ENCODE measurements at places on chromosomes 5 and 9.

GRCh38 chr5:116732591-116732990 lies 158.0 kb upstream of the SEMA6A start:
- no peak for DNase-seq

DNA sequence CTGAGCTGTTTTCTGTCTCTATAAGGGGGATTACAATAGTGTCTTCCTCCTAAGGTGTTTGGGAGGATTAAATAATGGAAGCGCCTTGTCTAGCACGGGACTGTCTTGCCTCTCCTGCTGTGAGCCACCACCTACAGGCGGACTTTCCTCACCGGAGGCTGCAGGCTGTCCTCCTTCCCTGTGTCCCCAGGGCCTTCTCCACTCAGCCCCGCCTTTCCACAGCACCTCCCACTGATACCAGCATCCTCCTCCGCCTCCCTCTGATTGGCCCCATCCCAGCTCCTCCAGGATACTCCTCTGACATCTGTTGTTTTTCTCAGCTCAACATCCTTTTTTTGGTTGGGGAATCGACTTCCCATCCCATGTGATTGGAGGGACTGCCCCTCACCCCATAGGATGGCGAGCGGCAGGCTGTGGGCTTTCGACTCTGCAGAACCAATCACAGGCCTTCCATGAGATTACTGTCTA lies 851 bp upstream of the ZDHHC12 start:
- DNase-seq = peak; percentile 37

DNA sequence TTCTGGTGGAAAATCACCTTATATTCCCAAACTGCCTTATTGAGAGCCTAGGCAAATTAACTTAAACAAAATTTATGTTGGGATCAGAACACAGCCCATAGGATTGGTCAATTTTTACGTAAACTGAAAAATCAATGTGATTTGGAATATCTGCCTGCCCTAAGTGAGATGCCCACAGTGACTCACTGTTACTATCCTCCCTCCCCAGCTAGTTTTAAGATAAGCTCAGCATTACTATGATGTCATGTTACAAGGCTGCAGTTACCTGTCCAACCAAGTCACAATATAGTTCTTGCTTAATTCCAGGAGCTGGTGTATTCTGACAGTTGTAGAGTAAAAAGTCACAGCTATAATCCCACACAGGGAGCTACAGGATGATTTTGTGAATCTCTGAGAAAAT lies 23.1 kb downstream of the SKP1 start:
- DNase-seq = no peak

DNA sequence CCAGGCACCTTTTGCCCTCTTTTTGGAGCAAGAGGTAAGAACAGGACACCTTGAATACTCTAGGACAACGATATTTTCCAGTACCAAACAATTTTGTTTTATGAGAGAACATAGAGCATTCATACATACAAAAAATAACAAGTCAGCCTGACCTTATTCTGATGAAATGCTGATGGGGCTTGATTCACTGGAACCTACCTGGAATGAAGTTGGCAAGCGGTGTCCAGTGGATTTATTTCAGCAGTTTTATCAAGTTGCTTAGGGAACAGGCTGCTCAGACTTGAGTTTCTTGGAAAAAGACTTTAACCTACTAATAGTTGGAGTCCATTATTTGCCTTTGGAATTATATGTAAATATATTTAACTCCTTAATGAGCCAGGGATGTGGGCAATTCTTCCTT lies 322.0 kb downstream of the ARRDC3 start:
- no peak for DNase-seq

DNA sequence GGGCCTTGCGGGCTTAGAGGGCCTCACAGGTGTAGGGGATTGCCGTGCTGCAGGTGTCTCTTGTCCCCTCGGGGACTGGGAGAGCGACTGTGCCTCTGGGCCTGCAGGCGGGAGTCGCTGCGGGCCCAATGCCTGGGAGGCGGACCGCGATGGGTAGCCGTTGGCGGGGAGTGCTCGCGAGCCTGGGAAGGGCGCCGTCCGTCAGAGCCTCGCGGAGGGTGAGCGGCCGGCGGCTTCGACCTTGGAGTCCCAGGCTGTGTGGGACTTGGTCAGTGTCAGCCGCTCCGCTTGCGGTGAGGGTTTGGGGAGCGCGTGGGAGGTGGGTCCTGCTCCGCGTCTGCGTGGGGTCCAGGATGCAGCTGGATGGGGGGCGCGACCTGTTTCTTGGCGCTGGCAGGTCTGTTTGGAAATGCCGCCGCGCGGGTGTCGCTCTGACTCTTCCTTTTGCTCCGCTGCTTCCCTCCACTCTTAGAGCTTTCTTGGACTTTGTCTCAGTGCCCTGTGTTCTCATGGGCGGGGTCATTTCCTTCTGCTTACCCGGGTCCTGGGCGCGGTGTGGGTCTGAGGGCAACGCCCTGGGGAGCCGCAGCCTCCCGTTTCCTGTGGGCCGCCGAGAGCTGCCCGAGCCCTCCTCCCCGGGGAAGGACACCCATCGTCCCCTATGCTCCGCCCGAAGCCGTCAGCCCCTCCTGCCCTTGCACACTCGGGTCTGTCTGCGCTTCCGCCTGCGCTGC lies 88.9 kb upstream of the CACNA1B start:
- DNase-seq = no peak

- no peak for DNase-seq
Observed at GRCh38 chr5:134095887-134096589, 18.4 kb upstream of the TCF7 start.

DNA sequence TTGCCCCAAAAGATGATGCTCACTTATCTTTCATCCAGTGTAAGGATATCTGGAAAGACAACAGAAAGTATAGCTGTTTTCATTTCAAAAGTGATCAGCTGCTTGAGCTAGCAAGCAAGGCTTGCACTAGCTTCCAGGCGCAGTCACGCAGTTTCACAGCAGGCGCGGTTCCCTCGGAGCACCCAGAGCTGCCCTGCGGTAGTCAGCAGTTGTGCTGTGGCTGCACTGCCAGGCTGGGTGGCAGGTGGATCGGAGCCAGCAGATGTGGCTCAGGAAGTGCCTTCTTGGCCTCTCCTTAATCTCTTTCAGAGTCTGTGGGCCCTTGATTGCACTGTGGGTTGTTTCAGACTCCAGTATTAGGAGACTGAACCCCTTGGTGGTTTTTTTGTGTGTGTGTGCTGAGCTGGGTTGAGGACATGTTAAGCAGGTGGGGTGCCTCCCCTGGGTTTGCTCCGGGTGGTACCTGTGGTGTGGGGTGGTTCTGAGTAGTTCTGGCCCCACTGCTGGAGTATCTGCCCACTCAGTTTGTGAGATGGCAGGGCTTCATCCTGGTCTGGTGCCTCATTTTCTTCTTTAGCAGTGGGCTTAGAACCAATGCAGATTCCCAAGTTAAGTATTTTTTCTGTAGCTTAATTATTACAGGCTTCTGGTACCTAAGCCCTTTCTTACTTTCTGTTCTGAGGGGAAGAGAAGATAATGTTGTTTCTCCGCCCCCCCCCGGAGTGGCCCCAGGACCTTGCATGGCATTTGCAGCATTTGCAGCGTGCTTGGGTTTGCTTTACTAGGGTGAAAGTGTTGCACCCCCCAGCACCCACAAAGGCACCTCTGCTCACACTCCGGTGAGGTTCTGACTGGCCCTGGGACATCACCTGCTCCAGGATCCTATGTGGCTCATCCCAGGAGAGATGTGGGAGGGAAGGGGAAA lies 16.4 kb downstream of the TENT4A start:
- DNase-seq = peak; percentile 32

DNA sequence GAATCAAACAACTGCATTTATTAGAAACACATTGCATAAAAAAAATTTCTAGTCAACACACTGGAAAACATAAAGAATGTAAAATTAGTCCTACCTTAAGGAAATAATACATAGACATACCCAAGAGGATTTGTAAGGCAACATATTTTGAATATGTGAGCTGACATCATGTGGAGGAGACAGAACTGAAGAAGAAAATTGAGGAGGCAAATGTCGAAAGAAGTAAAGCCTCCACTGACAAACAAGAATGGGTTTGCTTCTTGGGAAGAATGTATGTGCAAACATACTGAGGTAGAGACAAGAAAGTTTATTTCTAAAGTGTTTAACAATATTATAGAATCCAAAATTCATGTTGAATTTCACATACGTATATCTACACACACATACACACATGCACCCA lies 363.0 kb upstream of the PDE4D start:
- no peak for DNase-seq

- no peak for DNase-seq
Observed at GRCh38 chr9:105065098-105066088, 137.4 kb upstream of the ABCA1 start.

- no peak for DNase-seq
Observed at GRCh38 chr5:67873935-67874334, 341.6 kb upstream of the PIK3R1 start.

DNA sequence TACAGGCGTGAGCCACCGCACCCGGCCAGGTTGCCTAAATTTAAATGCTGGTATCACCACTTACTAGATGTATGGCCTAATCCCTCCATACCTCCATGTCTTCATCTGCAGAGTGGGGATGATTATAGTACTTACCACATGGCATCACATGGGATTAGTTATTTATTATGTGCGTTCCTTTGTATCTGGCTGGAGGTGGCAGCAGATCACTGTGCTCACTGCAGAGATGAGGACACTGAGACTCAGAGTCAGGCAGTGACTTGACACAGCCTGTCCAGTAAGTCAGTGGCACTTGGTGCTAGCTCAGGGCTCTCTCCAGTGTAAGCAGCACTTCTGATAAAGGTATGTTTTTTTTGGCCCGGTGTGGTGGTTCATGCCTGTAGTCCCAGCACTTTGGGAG lies 38.4 kb upstream of the HAND1 start:
- no peak for DNase-seq

DNA sequence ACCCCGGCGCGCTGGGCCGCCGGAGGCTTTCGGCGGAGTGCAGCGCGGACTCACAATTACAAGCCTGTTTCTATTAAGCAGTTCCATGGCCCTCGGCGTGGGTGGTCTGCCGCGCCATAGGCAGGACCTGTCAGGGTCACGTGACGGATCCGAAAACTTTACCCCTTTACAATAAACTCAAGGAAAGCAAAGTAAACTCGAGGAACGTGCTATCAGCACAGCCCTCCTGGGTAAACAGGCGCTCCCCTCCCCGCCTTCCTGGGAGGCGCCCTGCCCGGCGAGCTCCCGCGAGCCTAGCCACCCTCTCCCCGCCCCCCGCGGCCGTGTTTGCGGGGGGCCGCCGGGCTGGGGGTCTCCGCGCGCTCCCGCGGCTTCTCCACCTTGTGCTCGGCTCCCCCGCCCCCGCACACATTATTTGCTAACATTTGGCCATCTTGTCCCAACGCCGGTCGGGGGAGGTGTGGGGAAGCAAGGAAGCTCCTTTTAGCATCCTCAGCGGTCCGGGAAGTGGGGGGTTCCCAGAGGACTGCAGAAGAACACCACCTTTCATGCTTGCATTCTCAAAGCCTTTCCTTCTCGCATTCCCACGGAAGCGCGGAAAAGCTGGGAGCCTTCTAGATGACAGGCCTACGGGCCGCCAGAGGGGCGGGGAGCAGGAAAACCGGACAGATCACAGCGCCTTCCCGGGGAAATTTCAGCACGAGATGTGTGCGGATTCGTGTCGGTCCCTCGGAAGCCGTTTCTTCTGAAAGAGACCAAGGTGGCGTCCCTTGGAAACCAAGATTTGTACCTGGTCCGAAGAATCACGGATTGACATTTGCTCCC lies at the start of gene PTCH1:
Gene PTCH1, minus strand, starts transcription at position 238 of the 825 bp plus-strand sequence.
- DNase-seq = peak; percentile 50

DNA sequence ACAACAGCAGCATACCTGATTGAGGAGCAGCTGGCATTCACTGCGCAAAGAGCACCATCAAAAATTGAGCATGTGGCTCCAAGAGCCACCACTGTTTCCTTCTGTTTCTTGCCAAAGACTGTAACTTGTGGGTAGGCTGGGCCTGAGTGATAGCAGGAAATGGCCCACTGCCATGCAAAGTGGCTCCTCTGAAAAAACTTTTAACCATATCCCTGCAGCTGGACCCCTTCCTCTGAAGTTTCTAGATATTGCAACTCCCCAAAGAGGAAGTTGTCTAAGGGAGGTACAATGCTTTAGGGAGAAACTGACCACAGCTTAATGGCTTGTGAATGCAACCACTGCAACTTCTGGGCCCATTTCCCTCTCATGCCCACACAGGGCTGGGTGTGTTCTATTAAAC lies 355.4 kb upstream of the PDE4D start:
- DNase-seq = no peak

DNA sequence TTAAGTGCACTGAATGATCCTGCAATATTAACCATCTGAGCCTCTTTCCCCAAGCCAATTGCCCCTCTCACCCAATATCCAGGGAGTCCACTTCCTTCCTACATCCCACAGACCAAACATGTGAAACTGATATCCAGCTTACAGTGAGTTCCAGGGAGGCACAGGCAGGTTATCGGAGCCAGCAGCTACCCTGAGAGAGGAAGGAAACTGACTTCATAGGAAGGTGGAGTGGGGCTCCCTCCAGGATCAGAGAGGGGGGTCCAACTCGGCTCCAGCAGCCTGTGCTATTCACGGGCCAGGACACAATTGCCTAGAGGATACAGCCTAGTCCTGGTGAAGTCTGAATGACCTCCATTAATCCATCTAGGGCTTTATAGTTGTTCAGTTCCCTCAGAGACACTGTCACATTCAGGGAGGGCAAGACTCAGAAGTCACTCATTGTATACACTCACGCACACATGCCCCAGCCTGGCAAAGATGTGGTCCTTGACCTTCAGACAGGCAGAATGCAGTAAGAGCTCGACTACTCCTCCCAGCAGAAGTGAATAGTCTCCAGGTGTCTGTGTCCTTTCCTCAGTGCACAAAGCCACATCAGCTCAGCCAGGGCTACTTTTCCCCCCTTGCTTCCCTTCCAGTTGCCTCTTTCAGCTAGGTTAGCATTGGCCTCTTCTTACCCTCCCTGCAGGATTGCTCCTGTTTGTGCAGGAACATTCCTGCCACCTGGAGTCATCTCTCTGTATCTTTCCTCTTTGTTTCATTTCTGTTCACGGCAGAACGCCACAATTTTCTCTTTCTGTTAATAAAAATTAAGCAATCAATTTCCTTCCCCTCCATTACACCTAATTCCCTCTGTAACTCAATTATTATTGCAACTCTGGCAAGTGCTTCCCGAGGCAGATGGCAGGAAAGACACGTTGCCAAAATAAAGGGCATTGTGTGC lies 501.7 kb downstream of the ARHGEF28 start:
- DNase-seq = no peak

- DNase-seq = no peak
Observed at GRCh38 chr5:153212471-153212870, 278.0 kb upstream of the GRIA1 start.

DNA sequence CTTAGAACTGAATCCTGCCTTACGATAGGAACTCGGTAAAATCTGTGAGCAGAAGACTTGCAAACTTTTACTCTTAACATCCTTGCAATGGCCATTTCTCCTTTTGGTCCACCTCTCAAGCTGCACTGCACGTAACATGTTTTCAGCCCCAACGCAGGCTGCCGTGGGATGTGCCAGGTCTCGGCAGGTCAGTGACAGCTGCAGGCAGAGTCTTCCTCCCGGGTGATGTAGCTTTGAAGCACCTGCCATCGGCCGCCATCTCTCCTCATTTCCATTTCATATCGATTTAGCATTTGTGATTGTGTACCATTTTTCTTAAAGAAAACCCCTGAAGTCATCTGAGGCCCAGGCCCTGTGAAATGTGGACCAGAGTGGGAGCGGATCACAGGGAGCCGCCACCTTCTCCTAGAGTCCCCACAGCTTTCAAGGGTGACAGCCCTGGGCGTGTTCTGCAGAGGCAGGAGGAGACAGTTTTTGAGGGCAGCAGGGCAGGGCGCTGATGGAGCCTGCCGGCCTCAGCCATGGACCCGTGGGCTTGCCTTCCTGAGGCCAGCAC lies 25.8 kb upstream of the LPCAT1 start:
- no peak for DNase-seq

GRCh38 chr9:34898846-34899245 lies 59.2 kb upstream of the PHF24 start:
- DNase-seq = no peak
